Activated T-cell treated with anti-CD3 and anti-CD28 coated beads, Interleukin-2, amount 50 U/mL, for 72 hours (primary cell): ENCODE measurements at places on chromosomes 3 and 15. TPM values are rescaled to one million over a fixed set of nuclear protein-coding genes. Genes with fewer than 3 reads are reported as not detected.

DNA sequence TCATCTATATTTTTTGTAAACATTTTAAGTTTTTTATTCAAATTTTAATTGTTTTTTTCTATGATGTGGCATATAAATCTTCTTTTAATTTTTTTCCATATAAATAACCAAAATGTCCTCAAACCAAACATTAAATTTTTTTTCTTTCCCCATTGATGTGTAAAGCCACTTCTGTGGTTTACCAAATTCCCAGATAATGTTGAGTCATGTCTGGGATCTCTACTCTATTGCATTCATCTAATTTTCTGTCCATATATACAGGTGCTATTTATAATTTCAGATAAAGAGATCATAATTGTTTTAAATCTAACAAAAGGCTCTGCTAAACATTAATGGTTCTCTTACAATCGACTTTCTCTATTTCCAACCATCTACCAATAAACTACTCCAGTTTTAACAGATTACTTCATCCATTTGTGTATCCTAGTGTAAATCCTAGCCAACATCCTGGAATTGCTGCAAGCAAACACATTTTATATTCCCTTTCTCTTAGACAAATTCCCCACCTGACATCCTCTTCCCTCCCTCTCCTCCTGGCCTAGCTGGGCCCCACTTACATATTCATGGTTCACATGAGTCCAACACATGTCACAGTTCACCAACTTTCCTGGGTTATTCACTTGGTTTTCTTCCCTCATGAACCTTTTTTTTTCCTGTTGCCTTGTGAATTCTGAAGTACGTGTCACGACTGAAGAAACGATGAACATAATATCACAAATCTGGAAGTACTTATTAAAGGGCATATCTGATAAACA, 368.0 kb upstream of the AGTR1 start:
- no peaks in the 10 kb centered on the region for H3K27me3 ChIP-seq
- H3K4me1 ChIP-seq, result no peaks in the 10 kb centered on the region
- no peak overlapping the region for H3K27ac ChIP-seq
- DNase-seq, result no peak
- H3K4me3 ChIP-seq, result no peak overlapping the region
- no peaks in the 10 kb centered on the region for H3K36me3 ChIP-seq

Gene ACSBG1
- 0.32 TPM for total RNA-seq

Gene GABRA5
- not detected for total RNA-seq

Gene CCR2
- total RNA-seq, result 0.46 TPM

Gene IL5RA
- 1.5 TPM for total RNA-seq

- peak overlapping the region; percentile 68 for H3K27ac ChIP-seq
- H3K36me3 ChIP-seq, result no peaks in the 10 kb centered on the region
- peak; percentile 32 for DNase-seq
- H3K4me3 ChIP-seq, result peak overlapping the region; percentile 45
- peaks cover 44% of the 10 kb centered on the region for H3K4me1 ChIP-seq
- no peaks in the 10 kb centered on the region for H3K27me3 ChIP-seq
Observed at GRCh38 chr3:32371461-32372212, 20.0 kb upstream of the CMTM7 start.

Gene ATP13A5
- total RNA-seq, result not detected

GRCh38 chr3:73624821-73625665, at the start of gene PDZRN3:
Gene PDZRN3, minus strand, starts transcription at chr3:73624941.
- no peaks in the 10 kb centered on the region for H3K36me3 ChIP-seq
- DNase-seq, result no peak
- no peak within 1 kb of the TSS for H3K27ac ChIP-seq
- no peaks in the 10 kb centered on the region for H3K4me1 ChIP-seq
- peaks cover 12% of the 10 kb centered on the region for H3K27me3 ChIP-seq
- H3K4me3 ChIP-seq, result no peak within 1 kb of the TSS

DNA sequence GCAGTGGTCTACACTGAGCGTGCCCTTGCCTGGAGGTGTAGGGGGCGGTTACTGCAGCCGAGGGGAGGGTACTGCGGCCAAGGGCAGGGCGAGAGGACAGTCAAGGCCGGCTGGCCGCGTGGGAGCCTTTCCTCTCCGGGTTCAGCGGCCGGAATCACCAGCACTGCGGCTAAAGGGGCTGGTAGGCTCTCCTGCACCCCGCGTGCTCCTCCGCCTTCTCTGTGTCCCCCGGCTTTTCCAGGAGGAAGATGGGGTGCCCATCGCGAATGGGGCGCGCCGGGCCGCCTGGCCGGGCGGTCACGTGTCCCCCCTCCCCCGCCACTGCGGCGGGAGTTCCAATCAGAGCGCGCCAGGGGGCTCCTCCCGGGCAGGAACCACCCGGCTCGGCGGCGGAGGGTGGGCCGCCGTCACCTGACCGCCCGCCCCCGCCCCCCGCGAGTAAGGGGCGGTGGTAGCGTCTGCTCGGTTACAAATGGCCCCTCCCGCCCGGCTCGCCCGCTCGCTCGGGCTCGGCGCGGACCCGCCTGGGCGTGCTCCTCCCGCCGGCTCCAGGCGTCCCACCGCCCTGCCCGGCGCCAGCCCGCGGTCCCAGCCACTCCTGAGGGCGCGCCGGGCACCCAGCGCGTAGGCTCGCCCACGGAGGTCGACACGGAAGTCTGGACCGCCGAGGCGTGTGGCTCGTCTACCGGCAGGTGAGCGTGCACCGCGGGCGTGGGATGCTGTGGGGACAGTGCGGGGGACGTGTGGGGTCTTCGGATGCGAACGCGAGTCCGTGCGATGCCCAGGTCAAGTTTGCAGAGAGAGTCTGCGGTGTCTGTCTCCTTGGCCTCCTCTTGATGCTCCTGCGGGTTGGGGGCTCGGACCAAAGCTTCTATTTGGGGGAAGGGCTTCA, 242.6 kb upstream of the TOPAZ1 start:
- H3K27ac ChIP-seq, result no peak overlapping the region
- peaks cover 3% of the 10 kb centered on the region for H3K36me3 ChIP-seq
- H3K27me3 ChIP-seq, result peaks cover 90% of the 10 kb centered on the region
- no peak for DNase-seq
- H3K4me3 ChIP-seq, result peak overlapping the region; percentile 94

DNA sequence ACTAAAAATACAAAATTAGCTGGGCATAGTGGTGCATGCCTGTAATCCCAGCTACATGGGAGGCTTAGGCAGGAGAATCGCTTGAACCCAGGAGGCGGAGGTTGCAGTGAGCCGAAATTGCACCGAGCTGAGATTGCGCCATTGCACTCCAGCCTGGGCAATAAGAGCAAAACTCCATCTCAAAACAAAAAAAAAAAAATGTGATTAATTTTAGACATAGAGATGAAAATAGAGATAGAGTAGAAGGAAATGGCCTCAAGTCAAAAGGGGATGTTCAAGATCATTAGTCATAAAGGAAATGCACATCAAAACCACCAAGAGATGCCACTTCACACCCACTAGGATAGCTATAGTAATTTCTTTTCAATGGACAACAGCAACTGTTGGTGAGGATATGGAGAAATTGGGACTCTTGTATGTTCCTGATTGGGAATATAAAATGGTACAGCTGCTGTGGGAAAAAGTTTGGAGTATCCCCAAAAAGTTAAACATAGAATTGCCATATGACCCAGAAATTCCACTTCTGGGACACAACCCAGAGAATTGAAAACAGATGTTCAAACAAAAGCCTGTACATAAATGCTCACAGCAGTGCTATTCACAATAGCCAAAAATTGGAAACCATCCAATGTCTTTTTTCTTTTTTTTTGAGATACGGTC, 55.4 kb downstream of the ABHD2 start:
- no peak overlapping the region for H3K27ac ChIP-seq
- no peaks in the 10 kb centered on the region for H3K27me3 ChIP-seq
- H3K4me1 ChIP-seq, result peaks cover 39% of the 10 kb centered on the region
- H3K4me3 ChIP-seq, result no peak overlapping the region

Gene SPINK8
- not detected for total RNA-seq

GRCh38 chr15:25508369-25509002, 69.7 kb upstream of the UBE3A start:
- no peak for DNase-seq
- H3K27ac ChIP-seq, result no peak overlapping the region
- H3K4me1 ChIP-seq, result no peaks in the 10 kb centered on the region
- H3K36me3 ChIP-seq, result no peaks in the 10 kb centered on the region
- no peaks in the 10 kb centered on the region for H3K27me3 ChIP-seq
- H3K4me3 ChIP-seq, result no peak overlapping the region

DNA sequence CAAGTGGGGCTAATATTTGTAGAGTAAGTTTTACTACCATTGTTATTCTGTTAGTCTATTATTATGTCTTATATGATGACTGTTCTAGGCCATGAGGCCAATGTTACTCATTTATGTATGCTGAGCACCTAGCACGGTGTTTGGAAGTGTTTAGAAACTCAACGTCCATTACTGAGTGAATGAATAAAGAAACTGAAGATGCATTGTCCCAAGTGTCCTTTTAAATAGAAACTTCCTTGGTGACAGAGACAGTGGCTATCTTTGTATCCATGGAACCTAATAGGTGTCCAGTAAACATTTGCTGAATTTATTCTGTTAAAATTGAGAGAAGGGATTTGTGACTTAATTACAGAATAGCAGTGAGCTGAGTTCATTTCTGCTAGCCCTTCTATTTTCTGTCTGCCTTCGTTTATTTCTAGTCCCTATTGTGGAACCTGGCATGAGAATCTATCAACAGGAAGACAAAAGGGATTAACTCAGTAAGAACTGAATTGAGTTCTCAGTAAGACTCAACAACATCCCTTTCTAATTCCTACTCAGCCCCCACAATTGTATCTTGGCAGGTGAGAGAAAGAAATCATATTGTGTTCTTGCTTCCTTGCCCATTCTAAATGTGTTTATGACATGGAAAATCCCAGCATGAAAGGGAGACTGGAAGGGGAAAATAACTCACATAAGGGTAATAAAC, 246.6 kb upstream of the LRRC3B start:
- H3K27me3 ChIP-seq, result no peaks in the 10 kb centered on the region
- no peaks in the 10 kb centered on the region for H3K4me1 ChIP-seq
- H3K4me3 ChIP-seq, result no peak overlapping the region
- no peak for DNase-seq

Gene UCN2
- total RNA-seq, result not detected

- peaks cover 3% of the 10 kb centered on the region for H3K36me3 ChIP-seq
- no peaks in the 10 kb centered on the region for H3K4me1 ChIP-seq
- no peaks in the 10 kb centered on the region for H3K27me3 ChIP-seq
- H3K4me3 ChIP-seq, result no peak overlapping the region
- H3K27ac ChIP-seq, result no peak overlapping the region
Observed at GRCh38 chr3:77296527-77296926, 256.6 kb downstream of the ROBO2 start.

DNA sequence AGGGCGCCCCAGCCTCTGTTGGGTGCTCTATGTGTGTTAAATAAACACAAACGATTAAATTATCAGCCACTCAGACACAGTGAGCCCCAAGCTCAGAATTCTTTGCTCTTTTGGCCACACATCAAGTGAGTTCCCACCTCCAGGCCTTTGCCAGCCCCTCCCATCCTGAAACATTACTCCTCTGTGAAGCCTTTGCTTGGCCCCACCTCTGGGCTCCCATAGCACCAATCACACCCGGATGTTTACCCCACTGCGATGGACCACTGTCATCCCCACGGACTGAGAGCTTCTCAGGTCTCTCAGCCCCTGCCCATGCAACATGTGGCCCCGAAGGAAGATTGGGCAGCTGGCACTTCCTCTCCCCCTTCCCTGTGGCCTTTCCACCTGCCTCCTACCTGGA, 85.1 kb downstream of the NUP210 start:
- H3K36me3 ChIP-seq, result peaks cover 5% of the 10 kb centered on the region
- no peak overlapping the region for H3K27ac ChIP-seq
- H3K4me3 ChIP-seq, result no peak overlapping the region
- no peaks in the 10 kb centered on the region for H3K4me1 ChIP-seq
- DNase-seq, result no peak

Gene CILP
- 0.05 TPM for total RNA-seq

- H3K27me3 ChIP-seq, result peaks cover 17% of the 10 kb centered on the region
- no peak overlapping the region for H3K27ac ChIP-seq
- H3K4me3 ChIP-seq, result no peak overlapping the region
Observed at GRCh38 chr15:80216911-80217310, 35.1 kb downstream of the CTXND1 start.

GRCh38 chr3:56753206-56753820, 48.4 kb downstream of the ARHGEF3 start:
- peak overlapping the region; percentile 87 for H3K4me3 ChIP-seq
- H3K27ac ChIP-seq, result peak overlapping the region; percentile 77
- peaks cover 75% of the 10 kb centered on the region for H3K4me1 ChIP-seq
- H3K27me3 ChIP-seq, result no peaks in the 10 kb centered on the region
- H3K36me3 ChIP-seq, result peaks cover 12% of the 10 kb centered on the region

GRCh38 chr3:42066516-42067181, 24.5 kb upstream of the TRAK1 start:
- no peaks in the 10 kb centered on the region for H3K27me3 ChIP-seq
- DNase-seq, result no peak
- H3K4me1 ChIP-seq, result peaks cover 27% of the 10 kb centered on the region
- no peak overlapping the region for H3K27ac ChIP-seq
- no peak overlapping the region for H3K4me3 ChIP-seq

DNA sequence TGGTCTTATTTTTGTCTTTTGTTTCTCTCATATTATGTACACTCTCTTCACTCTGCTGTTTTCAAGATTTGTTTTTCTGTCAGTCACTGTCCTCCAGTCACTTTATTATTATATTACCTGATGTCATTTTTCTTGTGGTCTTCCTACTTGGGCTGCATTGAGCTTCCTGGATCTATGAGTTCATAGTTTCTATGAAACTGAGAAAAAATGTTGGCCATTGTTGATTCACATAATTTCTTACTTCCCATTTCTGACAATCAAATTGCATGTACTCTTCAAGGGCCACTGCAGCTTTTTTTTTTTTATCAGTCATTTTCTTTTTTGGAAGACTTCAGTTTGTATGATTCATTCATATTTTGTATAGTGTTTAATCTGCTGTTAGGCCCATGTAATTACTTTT, 1180.6 kb upstream of the GBE1 start:
- no peaks in the 10 kb centered on the region for H3K4me1 ChIP-seq
- no peak overlapping the region for H3K27ac ChIP-seq
- no peaks in the 10 kb centered on the region for H3K27me3 ChIP-seq
- no peak for DNase-seq

DNA sequence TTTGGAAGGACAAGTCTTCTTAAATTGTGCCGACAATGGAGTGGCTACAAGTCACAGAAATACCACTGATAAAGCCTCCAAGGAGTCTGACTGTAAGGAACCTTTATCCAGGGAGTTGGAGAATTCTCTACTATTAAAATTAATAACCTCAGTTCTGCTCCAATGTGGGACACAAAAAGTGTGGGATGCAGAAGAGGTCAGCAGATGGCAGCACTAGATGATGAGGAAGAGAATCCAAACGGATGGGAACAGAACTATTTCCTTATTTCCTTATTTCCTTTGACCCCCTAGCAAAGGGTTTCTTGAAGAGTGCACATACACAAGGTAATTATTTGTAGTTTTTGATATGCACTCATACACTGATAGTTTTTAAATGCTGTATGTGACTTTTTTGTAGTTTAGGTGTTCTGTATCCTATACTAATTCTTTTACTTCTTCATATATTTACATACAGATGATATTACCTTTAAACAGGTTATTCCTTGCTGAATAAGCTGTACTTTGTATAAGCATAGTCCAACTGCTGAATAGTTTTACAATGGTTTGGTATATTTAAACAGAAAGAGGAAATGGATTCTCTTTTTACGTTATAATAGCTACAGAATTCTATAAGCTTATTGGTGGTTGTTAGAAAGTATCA, 25.6 kb upstream of the NLGN1 start:
- no peak overlapping the region for H3K4me3 ChIP-seq
- H3K4me1 ChIP-seq, result no peaks in the 10 kb centered on the region
- no peaks in the 10 kb centered on the region for H3K27me3 ChIP-seq
- DNase-seq, result no peak
- no peak overlapping the region for H3K27ac ChIP-seq
